Placental epithelial cell (primary cell): ENCODE measurements at places on chromosomes 5 and 9. TPM values are rescaled to one million over a fixed set of nuclear protein-coding genes. Genes with fewer than 3 reads are reported as not detected.

F2RL1 gene
- total RNA-seq, result 2.0 and 2.8 TPM in 2 replicates

RNF183 gene
- total RNA-seq, result 0.39 TPM in 1 of 2 replicates, not detected in the other

SPAAR gene
- not detected in 2 replicates for total RNA-seq

TMEFF1 gene
- total RNA-seq, result 0.22 and 0.39 TPM in 2 replicates

WWC1 gene
- 5.9 and 24.3 TPM in 2 replicates for total RNA-seq

NR6A1 gene
- 0.54 and 1.6 TPM in 2 replicates for total RNA-seq

F2R gene
- total RNA-seq, result 0.11 and 0.39 TPM in 2 replicates

RNF130 gene
- 6.6 and 13.3 TPM in 2 replicates for total RNA-seq

GNA14 gene
- total RNA-seq, result 1.8 and 2.0 TPM in 2 replicates

PCDHGB4 gene
- 12.0 and 13.0 TPM in 2 replicates for total RNA-seq

SOHLH1 gene
- not detected in 2 replicates for total RNA-seq

WNT8A gene
- total RNA-seq, result not detected in 2 replicates

STPG3 gene
- total RNA-seq, result not detected in 2 replicates

TAS2R1 gene
- under 0.01 and 0.76 TPM in 2 replicates for total RNA-seq

PKN3 gene
- total RNA-seq, result 1.8 and 2.0 TPM in 2 replicates

IGIP gene
- 4.8 and 7.5 TPM in 2 replicates for total RNA-seq

DND1 gene
- total RNA-seq, result 0.76 and 0.79 TPM in 2 replicates

CBY3 gene
- 0.39 TPM in 1 of 2 replicates, not detected in the other for total RNA-seq

FST gene
- total RNA-seq, result 9.4 and 26.6 TPM in 2 replicates
